Stimulated activated CD4-positive, alpha-beta T cell treated with anti-CD3 and anti-CD28 coated beads, Interleukin-15, amount 100 ng/mL, for 1 hour (primary cell): ENCODE measurements at places on chromosomes 12 and 14.

- DNase-seq = no peak
Measured at GRCh38 chr14:64891839-64892375, 12.2 kb upstream of the SPTB start.

- DNase-seq = no peak
Measured at GRCh38 chr14:79608446-79608845, 602.9 kb downstream of the DIO2 start.

DNA sequence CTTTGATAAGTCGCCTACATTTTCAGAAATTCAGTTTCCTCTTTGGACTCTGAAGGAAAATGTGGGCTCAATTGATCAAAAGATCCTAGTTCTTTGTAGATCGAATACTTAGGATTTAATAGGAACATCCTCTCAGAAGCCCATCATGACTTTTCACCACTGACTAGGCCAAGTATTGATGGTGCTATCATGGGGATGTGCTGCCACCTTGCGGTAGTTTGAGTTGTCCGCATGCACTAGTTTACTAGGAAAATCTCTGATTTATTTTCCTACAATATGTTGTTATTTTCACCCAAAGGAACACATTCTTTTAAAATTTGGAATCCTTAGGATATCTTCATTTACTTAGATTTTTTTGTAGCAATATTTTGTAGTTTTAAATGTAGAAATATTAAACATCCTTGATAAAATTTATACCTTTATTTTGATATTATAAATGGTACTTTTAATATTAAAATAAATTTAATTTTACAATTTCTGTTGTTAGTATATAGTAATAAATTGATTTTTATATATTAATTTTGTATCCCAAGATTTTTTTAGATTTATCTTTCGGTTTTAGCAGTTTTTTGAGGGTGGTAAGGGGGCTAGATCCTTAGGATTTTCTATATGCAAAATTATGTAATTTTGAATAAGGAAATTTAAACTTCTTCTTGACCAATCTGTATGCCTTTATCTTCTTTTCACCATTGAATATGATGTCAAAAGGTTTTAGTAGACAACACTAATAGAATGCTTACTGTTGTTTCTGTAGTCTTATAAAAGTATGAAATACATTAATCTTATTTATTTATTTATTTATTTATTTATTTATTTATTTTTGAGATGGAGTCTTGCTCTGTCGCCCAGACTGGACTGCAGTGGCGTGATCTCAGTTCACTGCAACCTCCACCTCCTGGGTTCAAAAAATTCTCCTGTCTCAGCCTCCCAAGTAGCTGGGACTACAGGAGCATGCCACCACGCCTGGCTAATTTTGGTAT lies 52.9 kb upstream of the OR9K2 start:
- DNase-seq = peak; percentile 53

DNA sequence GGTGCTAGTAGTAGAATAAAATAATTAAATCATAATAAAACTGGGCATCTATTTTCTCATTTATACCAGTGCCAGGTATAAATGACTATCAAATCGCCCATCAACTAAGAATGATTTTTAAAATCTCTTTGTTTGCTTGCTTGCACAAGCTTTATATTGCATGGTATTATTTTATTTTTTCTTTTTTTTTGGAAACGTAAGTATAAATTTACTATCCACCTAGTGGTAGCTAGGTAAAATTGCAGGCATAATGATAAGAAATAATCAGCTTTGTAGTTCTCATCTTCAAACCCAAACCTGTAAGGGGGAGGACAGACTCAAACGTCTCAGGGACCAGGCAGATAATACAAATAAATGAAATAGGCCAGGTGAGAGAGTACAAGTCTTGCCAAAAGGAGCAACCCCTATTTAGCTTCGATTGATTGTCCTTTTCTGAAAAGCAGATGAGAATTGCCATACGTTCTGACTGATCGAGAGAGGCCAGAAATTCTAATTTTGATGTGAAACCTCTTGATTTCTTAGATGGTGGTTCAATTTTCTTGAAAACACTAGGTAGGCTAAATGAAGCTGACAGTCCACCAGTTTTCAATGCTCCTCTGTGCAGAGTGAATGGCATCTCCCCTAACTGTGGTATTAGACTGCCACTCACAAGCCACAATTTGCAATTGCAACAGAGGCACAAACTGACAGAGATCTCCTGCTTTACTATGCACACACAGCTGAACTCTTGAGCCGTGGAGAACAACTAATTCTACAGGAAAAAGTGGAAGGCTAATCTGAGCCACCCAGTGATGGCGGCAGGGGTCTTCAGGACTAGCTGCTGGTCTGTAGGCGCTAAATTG lies 189.3 kb downstream of the DACT1 start:
- DNase-seq = no peak

- DNase-seq = no peak
Measured at GRCh38 chr14:103130965-103131364, 7.7 kb downstream of the TNFAIP2 start.

DNA sequence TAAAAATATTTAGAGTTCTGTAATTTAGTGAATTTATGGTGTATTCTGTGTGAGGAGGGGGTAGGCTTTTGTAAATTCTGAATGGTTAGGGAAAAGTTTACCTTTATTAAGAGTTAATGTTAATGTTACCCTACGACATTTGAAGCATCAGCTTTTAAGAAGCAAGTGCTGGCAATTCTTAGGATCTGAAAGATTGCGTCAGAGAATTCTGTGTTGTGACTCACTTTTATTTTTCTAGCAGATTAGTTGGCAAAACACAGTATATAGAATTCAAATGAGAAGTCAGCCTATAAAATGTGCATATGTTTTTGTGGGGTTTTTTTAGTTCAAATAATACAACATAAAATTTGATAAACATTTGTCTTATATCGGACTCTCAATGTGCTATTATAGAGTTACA lies 97.6 kb downstream of the RAD52 start:
- DNase-seq = no peak

GRCh38 chr14:75806352-75806832 lies 145.3 kb downstream of the TTLL5 start:
- DNase-seq = no peak

- no peak for DNase-seq
Measured at GRCh38 chr12:107337346-107338095, 244.2 kb upstream of the CRY1 start.

DNA sequence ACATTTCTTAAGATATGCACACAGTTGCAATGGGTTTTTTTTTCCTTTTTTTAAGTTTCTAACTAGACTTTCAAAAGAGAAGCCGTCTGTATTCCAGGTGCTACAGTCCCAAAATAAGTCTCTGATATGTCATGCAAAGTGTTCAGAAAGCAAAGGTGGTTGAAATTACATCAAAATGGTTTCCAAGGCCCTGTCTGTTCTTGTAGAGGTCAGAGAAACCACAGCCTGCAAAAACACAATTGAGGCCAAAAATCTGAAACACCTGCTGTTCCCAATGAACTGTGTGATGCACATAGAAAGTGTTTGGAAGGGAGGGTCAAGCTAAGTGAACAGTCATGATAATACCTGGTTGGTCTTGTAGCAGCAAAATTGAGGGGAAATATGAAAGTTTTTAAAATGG lies 91.0 kb downstream of the VRK1 start:
- no peak for DNase-seq
